Left renal cortex interstitium (tissue), 4 donors: ENCODE measurements at places on chromosomes 2 and 18.

GRCh38 chr2:47782381-47782670 is 619 bp upstream of the MSH6 start:
- no peak for DNase-seq

- no peak for DNase-seq
These were observed 9.2 kb downstream of the ADRA2B start for GRCh38 chr2:96106991-96107707.

- DNase-seq, result no peak
These were observed 79.6 kb downstream of the TEX51 start for GRCh38 chr2:126978333-126978732.

- DNase-seq, result no peak
These were observed 40.2 kb downstream of the RTP5 start for GRCh38 chr2:241909769-241910168.

- DNase-seq, result no peak
These were observed 140.5 kb downstream of the TPGS2 start for GRCh38 chr18:36688020-36688965.

DNA sequence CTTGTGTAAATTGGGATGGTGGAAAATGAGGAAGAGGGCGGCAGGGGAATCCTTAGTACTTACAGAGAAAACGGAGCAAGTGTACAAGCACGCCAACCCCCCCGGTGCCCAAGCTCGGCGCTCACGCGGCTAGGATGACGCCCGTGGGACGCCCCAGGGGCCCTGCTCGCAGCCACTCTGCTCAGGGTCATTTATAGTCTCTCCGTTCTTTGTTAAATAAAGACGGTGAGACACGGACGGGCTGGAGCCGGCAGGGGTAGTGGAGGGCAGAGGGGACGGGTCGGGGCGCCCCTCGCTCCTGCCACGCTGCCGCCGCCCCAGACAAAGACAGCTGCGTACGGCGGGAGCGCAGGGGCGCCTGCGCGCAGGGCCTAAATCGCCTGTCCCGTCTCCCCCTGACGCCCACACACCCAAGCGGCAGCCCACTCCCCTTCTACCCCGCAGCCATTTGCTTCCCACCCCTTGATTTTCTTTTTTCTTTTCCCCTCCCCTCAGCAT is 37.8 kb downstream of the PCBP1 start:
- DNase-seq, result peak; percentile 69
